ENCODE measurements at places on chromosomes 5 and 9.

DNA sequence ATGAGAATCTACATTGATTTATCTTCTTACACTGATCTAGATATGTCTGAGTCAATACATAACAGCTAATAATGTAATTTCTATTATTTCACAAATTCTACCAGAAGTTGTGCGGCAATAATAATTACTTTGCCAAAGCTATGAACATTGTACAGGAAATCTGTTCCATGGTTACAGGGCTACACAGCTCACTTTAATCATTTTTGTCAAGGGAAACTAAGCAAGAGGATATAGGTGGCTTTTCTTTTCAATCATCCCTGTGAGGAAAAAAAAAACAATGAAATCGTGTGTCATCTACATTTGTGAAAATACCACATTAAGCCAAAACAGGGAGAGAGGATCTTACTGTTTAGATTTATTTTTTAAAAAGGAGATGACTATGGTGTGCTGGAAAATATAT lies 717.4 kb downstream of the NR2F1-AS1 start:
- DNase-seq, result no peak

DNA sequence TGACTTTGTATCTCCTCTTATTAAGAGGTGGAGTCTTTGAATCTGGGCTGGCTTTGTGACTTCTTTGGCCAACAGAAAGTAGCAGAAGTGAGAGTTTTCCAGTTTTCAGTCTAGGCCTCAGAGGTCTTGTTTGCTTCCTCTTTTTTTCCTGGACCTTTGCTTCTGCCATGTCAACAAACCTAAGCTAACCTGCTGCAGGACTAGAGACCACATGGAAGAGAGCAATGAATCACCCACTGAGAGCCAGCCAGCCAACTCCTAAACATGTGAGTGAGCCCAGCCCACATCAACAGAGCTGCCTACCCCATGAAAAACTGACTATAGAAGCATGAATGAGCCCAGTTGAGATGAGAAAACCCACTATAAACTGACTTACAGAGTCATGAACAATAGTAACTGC lies 29.9 kb downstream of the MRPL22 start:
- no peak for DNase-seq

- no peak for DNase-seq
Measured at GRCh38 chr9:5671711-5672353, 42.9 kb downstream of the RIC1 start.

- no peak for DNase-seq
Measured at GRCh38 chr5:19044311-19044710, 943.7 kb downstream of the CDH18 start.

DNA sequence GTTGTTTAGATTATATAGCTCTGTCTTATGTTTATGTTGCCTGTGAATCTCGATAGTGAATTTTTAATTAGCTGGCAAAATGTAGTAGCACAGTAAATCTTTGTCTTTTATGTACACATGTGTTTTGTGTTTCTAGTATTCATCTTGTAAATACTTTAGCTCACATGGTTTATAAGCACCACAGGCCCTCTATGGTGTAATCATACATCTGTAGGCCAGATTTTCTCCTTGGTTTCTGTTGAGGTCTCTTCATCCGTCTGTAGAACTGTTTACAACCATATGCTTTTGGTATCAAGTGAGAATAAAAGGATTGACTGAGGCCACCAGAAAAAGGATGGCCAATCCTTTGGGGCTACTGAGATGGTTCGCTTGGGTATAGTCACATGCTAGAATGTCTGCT lies 45.0 kb downstream of the PRR16 start:
- DNase-seq, result no peak

DNA sequence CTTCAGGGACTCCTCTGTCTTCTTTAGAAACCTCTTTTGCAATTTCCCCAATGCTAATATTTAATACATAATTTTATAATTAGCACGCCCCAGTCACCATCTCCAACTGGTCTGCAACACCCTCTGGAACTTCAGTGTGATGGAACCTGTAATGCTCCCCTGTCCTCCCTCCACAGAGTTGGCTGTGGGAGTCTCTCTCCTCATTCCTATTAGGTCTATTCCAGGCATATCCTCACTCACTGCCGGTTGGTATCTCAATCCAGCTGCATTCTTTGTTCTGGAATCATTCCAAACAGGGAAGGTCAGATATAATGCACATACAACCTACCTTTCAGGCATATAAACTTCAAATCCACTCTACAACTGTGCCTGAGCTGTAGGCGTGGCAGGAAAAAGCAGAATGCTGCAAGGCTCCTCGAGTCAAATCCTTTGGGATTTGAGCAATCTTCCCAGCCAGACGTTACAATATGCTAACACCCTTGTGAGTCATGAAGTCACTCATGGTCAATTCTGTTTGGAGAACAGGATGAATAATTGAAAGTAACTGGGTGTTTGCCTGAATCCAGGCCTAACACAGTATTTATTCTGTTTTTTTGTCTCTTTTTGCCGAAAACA lies 293.8 kb downstream of the CWC27 start:
- no peak for DNase-seq

GRCh38 chr9:127923046-127923445 lies 6.2 kb upstream of the ST6GALNAC4 start:
- DNase-seq, result no peak

- no peak for DNase-seq
Measured at GRCh38 chr5:139743804-139744203, 51.8 kb upstream of the PSD2 start.

DNA sequence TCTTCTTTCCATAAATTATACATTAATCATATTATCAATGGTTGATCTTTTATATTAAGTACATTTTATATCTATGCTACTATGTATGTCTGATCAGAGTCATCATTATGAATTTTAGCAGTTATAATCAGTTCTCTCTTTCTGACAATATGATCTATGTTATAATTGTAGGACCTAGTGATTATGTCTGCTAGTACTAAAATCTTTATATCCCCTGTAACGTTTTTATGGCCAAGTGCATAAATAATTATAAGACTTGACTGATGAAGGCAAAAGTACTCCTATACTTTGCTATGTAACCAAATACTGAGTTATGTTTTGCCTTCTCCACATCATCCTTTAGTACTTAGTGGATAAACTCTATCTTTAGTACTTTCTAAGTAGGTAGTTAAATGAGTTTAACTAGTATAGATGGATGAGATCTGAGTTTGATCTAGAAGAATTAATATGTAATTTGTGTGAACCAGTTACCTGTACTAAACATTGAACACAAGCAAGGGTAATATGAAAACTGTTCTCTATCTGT lies 75.4 kb downstream of the SLF1 start:
- no peak for DNase-seq

DNA sequence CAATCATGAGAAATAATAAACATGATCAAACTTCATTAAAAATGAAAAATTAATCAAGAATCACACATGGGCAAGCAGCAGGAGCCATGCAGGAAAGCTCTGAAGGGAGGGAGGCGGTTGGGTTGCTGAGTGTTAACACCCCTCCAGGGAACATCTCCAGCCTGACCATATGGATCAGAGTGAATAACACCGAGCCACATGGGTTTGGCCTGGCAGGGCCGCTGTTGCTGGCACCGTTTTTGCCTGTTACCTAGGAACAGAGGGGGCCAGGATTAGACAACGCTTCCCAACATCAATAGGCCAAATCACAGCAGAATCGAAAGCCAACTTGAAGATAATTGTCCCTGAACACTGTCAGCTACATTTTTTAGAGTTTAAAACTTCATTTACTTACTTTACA lies 160.2 kb downstream of the DENND1A start:
- no peak for DNase-seq

GRCh38 chr5:56024810-56025150 lies 30.0 kb upstream of the IL6ST start:
- no peak for DNase-seq

DNA sequence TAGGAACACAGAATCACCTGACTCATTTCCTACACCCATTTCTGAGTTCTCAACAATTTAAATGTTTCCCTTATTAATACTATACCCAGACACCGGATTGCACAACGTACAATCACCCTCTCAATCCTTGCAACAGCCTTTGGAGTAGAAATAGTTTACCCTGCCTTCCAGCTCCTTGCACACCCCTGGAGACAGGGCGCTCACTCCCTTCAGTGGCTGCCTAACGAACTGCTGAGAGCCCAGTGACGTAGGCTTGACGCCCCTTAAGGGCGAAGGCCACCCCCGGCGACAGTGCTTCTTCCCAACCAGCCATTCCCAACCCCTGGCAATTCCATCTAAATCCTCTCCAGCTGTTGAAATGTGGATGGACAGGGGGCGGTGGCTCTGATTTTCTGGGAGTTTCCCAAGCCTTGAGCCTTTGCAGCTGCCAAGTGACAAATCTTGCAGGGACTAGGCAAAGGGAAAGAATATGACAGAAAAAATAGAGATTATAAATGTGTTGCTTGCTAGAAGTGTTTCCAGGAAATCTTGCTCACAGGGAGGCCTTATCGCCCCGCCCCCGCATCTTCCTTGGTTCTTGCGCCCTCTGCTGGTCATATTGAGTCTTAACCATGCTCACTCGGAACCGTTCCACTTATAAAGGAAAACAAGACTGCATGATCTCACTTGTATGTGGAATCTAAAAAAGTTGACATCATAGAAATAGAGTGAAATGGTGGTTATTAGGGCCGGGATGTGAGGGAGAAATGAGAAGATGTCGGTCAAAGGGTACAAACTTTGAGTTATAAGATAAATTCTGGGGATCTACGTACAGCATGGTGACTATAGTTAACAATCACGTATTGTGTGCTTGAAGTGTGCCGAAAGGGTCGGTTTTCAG lies 7.6 kb upstream of the BARX1 start:
- peak; percentile 80 for DNase-seq

DNA sequence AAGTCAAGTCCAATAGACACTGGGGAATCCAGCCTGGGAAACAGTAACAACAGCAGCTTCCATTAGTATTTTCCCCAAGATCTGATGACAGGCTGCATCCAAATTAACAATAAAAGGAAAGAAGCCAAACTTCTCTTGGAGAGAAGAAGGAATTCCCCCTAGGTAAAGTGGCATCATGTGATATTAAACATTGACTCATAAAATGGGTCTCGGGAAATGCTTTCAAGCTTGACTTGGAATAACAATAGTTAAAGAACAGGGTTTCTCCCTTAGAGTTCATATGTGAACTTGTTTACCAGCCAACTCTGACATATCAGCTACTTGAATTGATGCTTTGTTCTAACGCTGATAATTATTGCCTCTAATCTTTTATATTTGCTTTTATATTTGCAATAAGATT lies 45.4 kb downstream of the ENTREP1 start:
- no peak for DNase-seq

- DNase-seq, result no peak
Measured at GRCh38 chr5:159531554-159532105, 201.3 kb upstream of the IL12B start.

GRCh38 chr5:120446068-120446492 lies 18.0 kb upstream of the PRR16 start:
- DNase-seq, result no peak

DNA sequence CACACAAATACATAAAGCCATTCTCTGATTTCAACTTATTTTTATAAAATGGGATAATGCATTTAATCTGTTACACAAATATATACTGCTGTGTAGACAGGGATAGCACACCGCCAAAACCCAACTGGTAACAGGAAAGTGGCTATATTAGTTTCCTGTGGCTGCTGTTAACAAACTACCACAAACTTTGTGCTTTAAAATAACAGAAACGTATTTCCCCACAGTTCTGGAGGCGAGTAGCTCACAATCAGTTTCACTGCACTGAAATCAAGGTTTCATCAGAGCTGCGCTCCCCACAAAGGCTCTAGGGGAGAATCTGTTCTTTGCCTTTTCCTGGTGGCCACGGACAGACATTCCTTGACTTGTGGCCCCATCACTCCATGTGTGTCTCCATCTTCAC lies 94.0 kb downstream of the MLLT3 start:
- no peak for DNase-seq

- no peak for DNase-seq
Measured at GRCh38 chr5:75712091-75712490, 5.1 kb downstream of the POC5 start.

GRCh38 chr5:15521381-15522186 lies 21.6 kb downstream of the FBXL7 start:
- DNase-seq, result no peak

- no peak for DNase-seq
Measured at GRCh38 chr9:35027860-35028259, 38.3 kb downstream of the DNAJB5 start.

DNA sequence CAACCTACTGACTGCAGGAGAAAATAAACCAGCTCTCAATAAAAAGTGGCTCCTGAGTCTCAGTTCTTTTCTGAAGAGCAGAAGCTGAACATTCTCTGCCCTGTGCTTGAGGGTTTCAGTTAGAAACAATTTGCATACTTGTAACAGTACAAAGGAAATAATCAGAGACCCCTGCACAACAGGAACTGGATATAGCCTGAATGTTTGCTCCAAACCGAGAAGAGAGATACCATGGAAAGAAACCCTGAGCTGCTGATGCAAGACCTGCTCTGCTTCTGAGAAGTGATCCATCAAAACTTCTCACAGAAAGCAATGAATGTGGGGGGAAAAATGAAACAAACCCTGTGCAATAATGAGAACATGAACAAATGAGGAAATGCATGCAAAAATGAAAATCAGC lies 592.9 kb downstream of the SEMA5A start:
- DNase-seq, result no peak

DNA sequence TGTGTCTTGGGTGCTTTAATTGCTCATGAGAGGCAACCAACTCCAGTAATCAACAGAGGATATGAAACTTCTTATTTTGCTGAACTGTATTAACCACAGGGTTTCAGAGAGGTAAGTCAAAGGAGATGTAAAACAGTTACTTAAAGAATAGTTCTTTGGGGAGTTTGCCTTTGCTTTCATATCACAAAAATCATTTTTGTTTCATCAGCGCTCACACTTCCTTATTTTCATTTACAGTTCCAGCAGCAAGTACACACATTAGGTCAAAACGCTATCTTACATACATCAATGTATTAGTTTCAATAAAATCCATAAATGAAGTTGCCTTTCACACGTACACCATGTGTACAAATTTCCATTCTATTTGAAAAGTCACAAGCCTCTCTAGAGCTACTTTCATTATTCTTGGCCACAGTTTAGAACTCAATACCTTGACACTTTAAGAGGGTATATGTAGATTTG lies 50.1 kb downstream of the ST8SIA4 start:
- DNase-seq, result no peak

GRCh38 chr5:119521232-119521631 lies 68.9 kb downstream of the HSD17B4 start:
- no peak for DNase-seq

GRCh38 chr5:40503439-40503838 lies 176.3 kb upstream of the PTGER4 start:
- no peak for DNase-seq

DNA sequence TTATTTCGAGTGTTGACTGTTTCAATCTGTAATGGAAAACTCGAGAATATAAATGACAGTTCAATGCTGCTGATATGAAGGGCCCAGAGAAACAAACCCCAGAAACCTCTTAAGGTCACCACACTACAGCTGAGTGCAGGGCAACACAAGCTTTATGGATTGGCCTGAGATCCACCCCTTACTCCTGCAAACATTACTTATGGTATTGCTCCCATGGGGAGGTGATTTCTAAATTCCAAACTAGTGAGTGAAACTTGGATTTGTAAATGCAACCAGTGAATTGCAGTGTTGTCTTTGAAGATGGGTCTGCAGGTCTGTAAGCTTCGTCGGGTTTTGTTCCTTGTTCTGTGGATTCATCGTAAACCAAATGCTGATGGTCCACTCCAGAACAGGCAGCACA lies 85.4 kb downstream of the NTRK2 start:
- DNase-seq, result no peak

Measured in HEK293T (cell line).